Amygdala (tissue), 56 donors: ENCODE measurements at places on chromosomes 16 and 17.

GRCh38 chr16:31182391-31182790 lies 2.5 kb downstream of the FUS start:
- DNase-seq = no peak

DNA sequence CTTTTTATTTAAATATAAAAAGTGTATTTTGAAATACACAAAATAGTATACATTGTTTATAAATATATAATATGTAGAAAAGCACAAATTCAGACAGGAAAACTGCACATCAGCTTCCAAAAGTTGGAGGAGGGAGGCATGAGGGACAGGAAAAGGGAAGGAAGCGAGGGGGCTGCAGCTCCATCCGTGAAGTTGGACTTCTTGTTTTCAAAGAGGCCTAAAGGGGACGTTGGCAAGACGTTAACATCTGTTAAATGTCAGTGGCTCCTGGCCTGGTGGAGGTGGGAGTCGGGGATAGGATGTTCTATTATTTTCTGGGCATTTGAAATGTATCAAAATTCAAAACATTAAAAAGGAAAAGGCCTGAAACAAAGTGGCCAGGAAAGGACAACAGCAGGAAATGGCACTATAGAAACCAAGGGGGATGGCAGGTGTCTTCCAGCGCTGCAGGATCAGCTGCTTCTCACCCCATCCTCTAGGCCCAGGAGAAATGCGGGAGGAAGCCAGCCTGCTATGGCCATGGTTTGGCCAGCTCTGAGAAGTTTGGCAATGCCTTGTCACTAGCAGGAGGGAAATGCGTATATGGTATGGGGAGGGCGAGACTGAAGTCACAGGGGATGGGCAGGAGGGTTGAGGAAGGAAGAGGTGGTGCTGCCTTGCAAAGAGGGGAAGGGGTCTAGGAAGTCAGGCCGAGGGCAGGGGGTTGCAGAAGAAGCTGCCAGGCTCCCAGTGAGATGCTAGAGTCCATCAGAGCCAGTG lies 6.4 kb downstream of the CMTM2 start:
- DNase-seq = no peak

DNA sequence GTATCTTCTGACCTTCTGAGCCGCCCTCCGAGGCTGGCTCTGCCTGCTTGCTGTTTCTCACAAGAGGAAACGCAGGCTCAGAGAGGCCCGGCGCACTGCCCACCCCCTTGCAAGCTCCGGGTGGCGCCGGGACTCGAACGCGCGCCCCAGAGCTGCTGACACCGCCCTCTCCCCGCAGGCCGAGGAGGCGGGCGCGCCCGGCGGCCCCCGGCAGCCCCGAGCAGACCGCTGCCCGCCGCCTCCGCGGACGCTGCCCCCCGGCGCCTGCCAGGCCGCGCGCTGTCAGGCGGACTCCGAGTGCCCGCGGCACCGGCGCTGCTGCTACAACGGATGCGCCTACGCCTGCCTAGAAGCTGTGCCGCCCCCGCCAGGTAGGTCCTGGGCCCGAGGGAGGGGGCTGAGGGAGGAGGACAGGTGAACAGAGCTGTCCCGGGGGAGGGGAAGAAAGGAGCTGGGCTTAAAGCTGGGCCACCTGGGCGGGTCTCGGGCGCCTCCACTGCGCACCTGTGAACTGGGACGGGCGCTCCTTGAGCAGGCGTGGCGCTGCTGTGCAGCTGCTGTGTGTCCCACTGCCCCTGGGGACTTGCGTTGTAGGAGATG lies 18.2 kb downstream of the WFDC1 start:
- no peak for DNase-seq

- DNase-seq = no peak
Observed at GRCh38 chr17:61878984-61879612, 15.8 kb upstream of the BRIP1 start.

GRCh38 chr17:73783945-73784603 lies 139.8 kb upstream of the SDK2 start:
- DNase-seq = no peak

DNA sequence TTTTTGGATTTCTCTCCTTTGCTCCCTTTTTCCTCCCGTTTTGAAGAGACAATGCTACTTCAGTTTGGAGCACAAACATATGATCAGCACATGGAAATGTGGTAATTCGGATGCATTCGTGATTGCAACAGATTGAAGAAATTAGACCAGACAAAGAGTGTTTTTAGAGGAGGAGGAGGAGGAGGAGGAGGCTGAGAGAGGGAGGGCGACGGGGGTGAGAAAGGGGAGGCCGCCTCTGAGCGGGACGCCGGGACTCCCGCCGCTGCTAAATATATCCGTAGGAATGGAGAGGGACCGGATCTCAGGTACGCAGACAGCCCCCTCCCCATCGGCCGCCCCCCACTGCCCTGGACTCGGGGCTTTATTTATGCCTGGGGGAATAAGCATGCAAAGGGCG lies 179.3 kb downstream of the SEC14L1 start:
- DNase-seq = no peak

DNA sequence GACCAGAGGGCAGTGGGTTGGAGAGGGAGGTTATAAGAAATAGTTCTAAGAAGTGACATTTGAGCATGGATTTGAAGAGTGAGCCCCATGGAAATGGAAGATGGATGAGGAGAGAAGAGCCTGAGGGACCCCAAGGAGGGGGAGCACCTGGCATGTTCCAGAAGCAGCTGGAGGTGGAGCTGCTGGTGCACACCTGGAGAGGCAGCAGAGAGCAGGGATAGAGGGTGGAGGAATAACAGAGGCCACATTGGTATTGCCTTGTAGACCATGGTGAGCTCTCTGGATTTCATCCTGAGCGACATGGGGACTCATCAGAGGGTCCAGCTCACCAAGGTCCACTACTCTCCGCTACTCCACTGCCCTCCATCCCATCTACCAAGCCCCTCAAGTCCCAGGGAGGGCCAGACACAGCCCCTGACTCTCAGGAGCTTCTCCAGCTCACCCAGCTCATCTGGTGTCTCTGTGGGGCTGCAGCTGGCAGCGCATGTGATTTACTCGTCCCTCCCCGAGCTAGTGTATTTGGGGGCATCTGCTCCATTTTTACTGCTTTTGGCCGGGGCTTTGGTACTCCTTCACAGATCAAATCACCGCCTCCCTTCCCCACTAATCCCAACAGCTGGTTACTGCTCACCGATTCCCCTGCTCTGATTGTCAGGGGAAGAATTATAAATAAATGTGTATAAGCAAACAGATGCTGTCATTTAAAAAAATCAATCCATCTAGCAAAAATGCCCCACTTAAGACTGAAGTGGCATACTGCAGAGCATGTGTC lies 22.1 kb upstream of the KDM8 start:
- DNase-seq = no peak

DNA sequence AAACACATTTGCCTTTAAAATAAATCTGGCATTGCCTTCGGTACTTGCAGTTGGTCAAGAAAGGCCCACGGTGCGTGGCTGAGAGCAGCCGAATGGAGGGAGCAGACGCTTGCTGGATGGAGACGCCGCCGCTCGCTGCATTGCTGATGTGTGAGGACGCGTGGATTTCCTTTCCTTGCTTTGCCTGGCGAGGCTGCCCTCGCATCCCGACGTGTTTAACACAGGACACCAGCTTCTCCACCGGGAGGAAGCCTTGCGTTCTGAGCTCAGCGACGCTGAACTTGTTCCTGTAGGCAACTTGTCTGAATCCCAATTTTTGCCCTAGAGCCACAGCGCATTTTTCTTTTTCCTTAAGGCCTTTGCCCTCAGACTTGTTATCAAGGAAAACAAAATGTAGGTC lies 45.8 kb downstream of the COX4I1 start:
- DNase-seq = no peak

DNA sequence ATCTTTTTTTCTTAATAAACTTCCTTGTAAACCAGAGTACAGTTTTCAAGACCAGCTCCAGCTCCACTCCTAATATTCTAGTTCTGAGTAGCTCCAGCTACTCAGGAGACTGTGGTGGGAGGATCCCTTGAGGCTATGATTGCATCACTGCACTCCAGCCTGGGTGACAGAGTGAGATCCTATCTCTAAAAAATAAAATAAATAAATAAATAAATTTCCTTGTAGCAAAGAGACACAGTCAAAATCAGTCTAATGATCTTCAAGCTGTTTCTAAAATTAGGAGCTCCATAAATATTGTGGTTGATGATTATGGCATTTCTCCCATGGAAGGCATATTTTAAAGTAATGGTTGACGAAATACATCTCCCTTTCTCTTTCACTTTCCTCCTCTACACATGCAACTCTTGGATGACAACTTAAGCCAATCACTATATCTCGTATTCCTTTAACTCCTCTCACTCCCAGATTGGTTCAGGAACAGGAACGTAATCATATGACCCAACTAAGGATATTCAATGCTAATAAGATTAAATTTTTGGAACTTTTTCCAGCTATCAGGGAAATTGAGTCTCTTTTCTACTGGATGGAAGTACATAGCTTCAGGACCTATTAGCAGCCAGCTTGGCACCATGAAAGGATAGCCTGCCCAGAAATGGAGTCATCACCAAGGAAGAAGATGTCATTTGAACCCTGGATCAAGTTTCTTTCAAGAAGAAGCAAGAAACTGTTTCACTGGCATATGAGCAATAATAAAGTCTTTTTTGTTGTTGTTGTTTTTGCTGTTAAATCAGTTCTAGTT lies 42.1 kb upstream of the TAOK1 start:
- no peak for DNase-seq

DNA sequence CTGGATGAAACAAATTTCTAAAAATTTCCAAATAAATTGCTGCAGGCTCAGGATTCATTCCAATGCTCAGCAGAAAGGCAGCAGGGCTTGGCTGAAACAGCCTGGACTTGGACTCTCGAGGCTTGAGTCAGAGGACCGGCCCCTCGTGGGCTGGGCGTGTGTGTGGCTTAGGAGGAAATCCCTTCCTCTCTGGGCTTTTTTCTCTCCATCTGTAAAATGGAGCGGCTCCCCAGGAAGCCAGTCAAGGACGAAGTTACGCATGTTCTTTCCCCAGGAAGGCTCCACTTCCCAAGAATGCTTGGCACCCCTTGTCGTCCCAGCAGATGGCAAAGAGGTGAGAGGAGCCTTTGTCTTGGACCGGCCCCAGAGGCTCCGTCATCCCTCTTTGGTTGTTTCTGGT lies 13.5 kb downstream of the SLC46A1 start:
- DNase-seq = no peak

DNA sequence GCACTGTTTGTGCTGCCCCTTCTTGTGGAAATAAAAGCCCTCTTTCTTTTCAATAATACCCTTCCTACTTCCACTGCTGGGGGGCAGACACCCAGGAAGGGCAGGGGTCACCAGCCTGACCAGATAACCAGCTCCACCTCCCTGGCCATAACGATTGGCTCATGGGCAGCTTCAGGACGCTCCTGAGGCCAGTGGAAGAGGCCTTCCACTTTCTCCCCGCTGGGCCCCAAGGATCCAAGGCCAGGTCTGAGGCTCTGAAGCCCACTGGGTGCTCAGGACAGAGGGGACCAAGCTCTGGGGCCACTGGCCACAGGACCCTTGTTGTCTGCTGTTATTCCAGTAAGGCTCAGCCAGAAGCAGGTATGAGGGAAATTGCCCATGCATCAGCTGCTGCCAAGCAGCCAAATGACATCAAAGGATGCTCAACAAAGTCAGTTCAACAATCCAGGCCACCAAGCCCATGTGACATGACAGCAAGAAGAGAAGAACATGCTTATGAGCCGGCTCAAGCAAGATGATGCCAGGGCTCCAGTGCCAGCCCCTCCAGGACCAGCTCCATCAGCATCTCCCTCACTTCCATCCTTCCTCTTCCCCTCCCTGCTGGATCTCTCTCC lies 238.8 kb downstream of the ZNF423 start:
- no peak for DNase-seq

- DNase-seq = no peak
Observed at GRCh38 chr16:53224951-53225533, 170.3 kb downstream of the CHD9 start.

DNA sequence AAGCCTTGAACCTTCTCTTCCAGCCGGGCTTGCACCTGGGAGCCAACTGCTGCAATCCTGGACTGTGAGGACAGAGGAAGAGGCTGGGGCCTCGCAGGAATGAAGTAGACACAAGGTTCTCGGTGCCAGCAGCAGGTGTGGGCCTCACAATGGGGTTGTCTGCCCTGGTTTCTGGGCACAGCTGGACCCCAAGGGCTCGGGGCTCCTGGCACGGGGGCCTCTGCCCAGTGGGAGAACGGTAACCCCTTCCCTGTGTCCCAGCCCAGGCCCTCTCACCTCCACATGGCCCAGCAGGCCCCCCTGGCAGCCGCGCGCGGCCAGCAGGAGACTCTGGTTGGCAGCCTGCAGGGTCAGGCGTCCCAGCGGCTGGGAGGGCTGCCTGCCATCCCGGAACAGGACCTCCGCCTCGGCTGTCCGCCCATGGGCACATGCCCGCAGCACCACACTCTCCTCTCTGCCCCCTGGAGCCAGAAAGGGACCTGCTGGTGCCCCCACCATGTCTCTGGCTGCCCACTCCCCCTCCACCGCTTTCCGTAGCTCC lies 46.9 kb downstream of the RMI2 start:
- no peak for DNase-seq

GRCh38 chr16:85061566-85061965 lies 34.0 kb downstream of the KIAA0513 start:
- DNase-seq = no peak

DNA sequence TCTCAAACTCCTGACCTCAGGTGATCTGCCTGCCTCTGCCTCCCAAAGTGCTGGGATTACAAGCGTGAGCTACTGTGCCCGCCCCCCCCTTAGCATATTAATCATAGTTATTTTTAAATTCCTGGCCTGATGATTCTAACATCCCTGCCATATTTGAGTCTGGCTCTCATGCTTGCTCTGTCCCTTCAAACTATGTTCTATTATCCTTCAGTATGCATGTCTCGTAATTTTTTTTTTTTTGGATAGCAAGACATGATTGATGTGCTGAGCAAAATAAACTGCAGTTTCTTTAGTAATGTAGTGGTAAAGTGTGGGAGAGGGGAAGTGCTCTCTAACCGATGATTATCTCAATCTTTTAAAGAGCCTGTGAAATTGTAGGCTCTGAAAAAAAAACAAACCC lies 34.3 kb upstream of the TMEM92 start:
- no peak for DNase-seq

- no peak for DNase-seq
Observed at GRCh38 chr16:23391381-23392222, 61.4 kb downstream of the COG7 start.

DNA sequence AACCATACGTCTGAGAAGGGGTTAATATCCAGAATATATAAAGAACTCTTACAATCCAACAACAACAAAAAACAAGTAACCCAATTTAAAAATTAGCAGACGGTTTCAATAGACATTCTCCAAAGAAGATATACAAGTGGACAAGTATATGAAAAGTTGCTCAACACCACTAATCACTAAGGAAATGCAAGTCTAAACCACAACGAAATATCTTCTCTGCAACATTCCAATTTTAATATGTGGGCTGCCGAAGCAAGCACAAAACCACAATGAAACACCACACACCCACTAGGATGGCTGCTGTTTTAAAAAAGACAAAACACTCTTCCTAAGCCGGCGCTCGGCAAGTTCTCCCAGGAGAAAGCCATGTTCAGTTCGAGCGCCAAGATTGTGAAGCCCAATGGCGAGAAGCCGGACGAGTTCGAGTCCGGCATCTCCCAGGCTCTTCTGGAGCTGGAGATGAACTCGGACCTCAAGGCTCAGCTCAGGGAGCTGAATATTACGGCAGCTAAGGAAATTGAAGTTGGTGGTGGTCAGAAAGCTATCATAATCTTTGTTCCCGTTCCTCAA lies 5.9 kb upstream of the SLC13A2 start:
- no peak for DNase-seq
